ENCODE measurements at places on chromosomes 2 and 18.
A peak's percentile ranks its signal among the peaks of the same experiment; 100 is the strongest.

- no peak for DNase-seq
Measured at GRCh38 chr2:223082706-223083105, 30.7 kb downstream of the KCNE4 start.

GRCh38 chr2:173118395-173118794 lies 42.7 kb downstream of the MAP3K20 start:
- no peak for DNase-seq

DNA sequence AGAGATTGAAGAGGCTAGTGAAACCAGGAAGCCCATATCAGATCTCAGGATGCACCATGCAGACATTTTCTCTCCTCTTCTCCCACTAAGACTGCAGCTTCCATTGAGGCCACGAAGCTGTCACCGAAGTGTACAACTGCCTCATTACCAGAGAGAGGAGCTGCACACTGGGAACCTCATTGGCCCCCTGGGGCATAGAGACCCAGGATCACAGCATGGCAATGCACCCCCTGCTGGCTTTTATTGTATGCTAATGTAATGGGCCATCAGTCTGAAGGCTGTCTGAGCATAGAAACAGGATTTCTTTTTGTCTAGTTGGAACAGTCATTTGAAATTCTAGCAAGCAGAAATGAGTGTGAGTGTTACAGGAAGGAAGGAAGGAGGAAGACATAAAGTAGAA lies 861.6 kb upstream of the CELF4 start:
- DNase-seq: no peak

GRCh38 chr2:54899576-54900200 lies 150.6 kb downstream of the RTN4 start:
- no peak for DNase-seq

- DNase-seq: no peak
Measured at GRCh38 chr18:46447792-46448191, 209.2 kb downstream of the LOXHD1 start.

- DNase-seq: no peak
Measured at GRCh38 chr2:58202404-58202803, 38.7 kb downstream of the FANCL start.

- DNase-seq: no peak
Measured at GRCh38 chr2:227655454-227655853, 11.2 kb upstream of the SCYGR5 start.

- DNase-seq: peak; percentile 63
Measured at GRCh38 chr2:73156539-73157124, 43.9 kb upstream of the RAB11FIP5 start.

DNA sequence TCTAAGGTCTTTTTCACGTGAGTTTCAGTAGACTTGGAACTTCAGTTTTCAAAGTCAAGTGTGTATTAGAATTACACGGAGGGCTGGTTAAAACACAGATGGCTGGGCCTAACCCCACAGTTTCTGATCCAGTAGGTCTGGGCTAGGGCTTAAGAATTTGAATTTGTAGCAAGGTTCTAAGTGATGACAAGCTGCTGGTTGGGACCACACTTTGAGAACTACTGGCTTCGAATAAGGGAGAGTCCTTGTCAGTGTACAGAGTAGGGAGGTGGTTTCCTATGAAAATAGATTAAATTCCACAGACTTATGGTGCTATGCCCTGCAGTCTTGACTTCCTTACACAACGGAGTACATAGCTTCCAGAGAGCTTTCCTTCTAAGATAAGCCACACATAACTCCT lies 4.5 kb downstream of the RHOB start:
- DNase-seq: no peak

GRCh38 chr2:111111101-111111755 lies 9.5 kb upstream of the BCL2L11 start:
- no peak for DNase-seq

- DNase-seq: no peak
Measured at GRCh38 chr2:197159661-197160211, 150.8 kb downstream of the ANKRD44 start.

GRCh38 chr2:106076941-106077340 lies 117.2 kb downstream of the UXS1 start:
- no peak for DNase-seq

DNA sequence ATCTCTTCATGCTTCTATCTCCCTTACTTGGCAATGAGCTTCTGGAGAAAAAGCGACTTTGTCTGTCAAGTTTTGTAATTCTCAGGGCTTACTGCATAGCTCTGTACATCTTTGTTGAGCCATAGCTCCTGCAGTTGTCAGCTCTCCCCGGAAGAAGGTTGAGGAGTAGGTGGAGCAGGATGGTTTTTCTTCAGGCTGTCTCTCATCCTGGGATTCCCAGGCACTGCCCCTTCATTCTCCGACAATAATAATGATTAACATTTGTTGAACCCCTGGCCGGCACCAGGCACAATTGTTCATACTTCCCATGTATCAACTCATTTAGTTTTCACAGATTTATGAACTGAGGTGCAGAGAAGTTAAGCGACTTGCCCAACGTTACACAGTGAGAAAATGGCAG lies 23.5 kb upstream of the RHOB start:
- DNase-seq: no peak

DNA sequence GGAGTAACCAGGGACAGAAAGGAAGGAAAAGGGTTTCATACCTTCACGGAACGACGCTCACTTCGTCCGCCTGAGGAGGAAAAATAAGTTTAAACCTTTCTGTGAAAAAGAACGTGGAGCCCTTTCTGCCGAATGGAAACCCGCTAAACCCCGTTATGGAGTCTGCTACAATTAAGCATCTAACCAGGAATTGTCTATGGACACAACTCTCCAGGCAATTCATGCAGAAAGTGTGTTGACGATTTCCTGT lies 528 bp upstream of the PPP4R3B start:
- DNase-seq: no peak

GRCh38 chr2:145692971-145693478 lies 1173.1 kb upstream of the ZEB2 start:
- no peak for DNase-seq

GRCh38 chr18:9048236-9048635 lies 54.3 kb upstream of the NDUFV2 start:
- no peak for DNase-seq

- no peak for DNase-seq
Measured at GRCh38 chr2:46076251-46076650, 221.0 kb upstream of the EPAS1 start.

DNA sequence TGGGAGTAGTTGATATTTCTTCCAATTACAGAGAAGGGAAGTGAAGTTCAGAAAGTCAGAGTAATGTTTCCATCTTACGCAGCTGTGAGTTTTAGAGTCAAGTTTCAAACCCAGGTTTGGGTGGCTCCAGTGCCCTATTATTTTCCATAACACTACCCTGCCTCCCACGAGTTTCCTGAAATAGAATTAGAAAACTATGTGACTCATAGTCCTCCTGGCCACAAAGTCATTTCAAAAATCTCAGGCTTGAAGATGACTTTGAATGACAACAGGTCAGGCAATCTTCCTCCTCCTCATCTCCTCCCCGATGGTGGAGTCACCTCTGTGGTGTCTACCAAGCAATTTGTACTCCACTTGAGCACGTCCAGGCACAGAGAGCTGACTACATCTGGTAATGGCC lies 212.3 kb upstream of the TRIB2 start:
- DNase-seq: no peak

- no peak for DNase-seq
Measured at GRCh38 chr2:230048010-230048671, 20.6 kb downstream of the SLC16A14 start.

GRCh38 chr2:147772781-147773180 lies 72.0 kb upstream of the ACVR2A start:
- no peak for DNase-seq

DNA sequence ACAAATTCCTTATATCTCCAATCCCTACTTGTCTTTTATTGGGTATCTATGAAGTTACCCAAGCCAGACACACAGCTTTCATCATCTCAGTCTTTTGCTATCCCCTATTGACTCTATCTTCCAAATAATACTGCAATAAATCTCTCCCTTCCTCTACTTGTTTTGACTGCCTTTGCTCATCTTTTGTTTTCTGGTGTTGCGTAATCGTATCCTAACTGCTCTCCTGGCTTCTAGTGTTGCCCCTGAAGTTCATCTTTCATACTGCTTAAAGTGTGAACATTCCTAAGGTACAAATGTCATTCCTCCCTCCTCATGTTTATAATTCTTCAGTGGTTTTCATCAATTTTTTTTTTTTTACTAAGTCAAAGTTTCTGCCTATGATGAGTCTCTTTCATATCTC lies 491.3 kb upstream of the DCC start:
- DNase-seq: no peak

Measured in activated naive CD4-positive, alpha-beta T cell treated with anti-CD3 and anti-CD28 coated beads, Interleukin-2, amount 10 ng/mL, durations not matched to agents 7 days and 5 days (primary cell).